ENCODE measurements at places on chromosomes 16 and 17.

- no peak for DNase-seq
Observed at GRCh38 chr17:37792787-37793186, 47.9 kb upstream of the HNF1B start.

GRCh38 chr17:299546-299945 is 53.1 kb downstream of the RPH3AL start:
- DNase-seq: peak; percentile 50

DNA sequence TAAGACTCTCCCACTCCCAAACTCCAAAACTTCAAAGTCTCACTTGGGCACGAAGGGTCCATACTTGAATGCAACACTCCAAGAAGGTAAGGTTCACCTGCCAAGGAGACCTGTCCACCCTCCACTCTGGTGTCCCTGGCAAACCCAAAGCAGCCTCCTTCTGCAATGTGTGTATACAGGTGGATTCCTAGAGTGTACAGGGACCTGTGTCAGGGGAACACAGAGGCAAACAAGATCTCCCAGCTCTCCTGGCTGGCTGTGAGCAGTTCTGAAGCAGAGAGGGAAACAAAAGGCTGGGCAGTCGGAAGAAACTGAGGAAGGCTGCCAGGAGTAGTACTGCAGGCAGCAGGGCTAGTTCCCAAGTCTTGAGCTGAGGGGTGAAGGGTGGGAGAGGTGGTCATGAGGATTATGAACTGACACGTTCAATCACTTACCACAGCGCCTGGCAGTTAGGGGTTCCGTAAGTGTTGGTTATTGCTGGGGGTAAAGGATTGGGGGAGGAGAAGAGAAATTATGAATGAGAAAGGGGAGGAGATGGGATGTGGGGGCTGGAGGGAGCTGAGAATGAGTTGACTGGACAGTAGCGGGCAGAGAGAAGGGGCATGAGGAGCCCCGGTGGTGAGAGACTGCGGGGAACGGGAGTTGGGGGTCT is 795 bp downstream of the KCTD13 start:
- DNase-seq: peak; percentile 22

DNA sequence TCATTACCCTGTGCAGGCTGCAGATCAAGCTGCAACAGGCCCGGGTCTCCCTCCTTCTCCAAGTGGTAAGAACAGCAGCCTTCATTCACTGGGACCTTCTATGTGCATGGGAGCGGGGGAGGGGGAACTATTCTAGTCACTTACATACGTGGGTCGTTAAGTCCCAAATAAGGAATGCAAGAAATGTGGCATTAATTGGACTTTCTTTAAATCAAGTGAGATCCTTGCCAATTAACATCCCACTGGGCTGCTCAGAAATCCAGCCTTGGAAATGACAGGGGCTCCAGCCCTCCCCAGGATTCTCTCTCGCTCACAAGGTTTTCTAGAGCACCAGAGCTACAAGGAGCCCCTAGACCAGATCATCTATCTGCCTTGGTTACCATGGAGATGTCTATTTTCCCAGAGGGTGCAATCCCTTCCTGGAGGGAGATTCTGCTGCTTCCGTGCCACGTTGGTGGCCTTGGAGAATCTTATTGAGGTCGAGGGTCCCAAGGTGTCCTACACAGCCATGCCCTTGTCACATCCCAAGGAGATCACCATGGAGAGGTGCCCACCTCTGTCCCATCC is 5.2 kb upstream of the EIF1 start:
- DNase-seq: no peak

DNA sequence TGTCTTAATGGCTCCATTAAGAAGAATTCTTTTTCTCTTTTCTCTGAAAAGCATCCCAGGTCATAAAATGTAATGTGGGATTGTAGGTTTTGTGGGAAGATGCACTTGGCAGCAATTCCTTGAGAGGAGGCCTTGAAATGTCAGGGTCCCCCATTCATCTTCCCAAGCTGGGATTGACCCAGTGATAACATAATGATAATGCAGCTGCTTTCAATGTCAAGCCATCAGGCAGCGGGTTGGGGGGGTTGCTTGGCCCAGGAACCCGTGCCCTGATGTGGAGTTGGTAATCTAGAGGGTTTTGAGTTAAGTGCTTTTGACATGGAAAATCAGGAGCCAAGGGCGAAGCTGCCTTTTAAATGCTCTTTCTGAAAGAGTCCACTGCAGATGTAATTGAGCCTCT is 484.0 kb downstream of the WWOX start:
- no peak for DNase-seq

- DNase-seq: no peak
Observed at GRCh38 chr17:55005520-55005919, 37.0 kb downstream of the STXBP4 start.

- no peak for DNase-seq
Observed at GRCh38 chr17:71392715-71393567, 727.9 kb upstream of the SOX9 start.
